Dermis microvascular lymphatic vessel endothelial cell (primary cell): ENCODE measurements at places on chromosomes 7 and 10. TPM values are rescaled to one million over a fixed set of nuclear protein-coding genes. Genes with fewer than 3 reads are reported as not detected.

DNA sequence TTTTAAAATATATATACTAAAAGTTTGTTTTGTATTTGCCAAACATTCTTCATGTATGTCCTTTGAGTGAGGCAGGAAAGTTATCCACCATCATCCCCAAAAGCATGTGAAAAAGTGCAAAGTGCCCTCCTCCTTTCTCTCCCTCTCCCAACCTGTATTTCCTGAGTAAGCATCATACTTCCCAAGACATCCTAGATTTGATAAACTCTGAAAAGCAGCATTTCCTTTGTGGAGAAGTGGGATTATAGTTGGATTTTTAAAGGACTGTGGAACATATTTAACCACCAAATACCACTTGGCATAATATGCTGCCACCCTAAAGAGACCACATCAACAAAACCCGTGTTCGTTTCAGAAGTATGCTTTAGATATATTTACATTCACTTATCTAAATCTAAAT, 36.9 kb downstream of the NET1 start:
- DNase-seq: no peak

GRCh38 chr10:93437086-93437945, 44.8 kb downstream of the MYOF start:
- DNase-seq: peak; percentile 98

The TFR2 gene
- total RNA-seq: 0.13 and 0.26 TPM in 2 replicates

DNA sequence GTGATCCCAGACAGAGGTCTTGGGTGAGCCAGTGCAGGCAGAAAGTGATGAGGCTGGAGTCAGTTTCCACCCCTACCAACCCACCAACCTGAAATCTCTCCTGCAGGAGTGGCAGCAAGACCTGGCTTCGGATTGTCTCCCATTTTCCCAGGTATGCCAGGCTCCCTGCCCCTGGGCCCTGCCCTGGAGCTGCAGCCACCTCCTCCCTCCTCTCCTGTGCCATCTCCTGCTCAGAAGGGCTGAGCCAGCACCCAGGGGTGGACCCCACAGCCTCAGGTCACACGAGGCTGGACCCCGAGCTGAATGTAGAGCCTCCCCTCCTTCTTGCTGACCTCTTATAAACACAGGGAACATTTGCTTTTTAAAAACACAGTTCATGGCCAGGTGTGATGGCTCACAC, 17.0 kb upstream of the LIMK1 start:
- DNase-seq: no peak

DNA sequence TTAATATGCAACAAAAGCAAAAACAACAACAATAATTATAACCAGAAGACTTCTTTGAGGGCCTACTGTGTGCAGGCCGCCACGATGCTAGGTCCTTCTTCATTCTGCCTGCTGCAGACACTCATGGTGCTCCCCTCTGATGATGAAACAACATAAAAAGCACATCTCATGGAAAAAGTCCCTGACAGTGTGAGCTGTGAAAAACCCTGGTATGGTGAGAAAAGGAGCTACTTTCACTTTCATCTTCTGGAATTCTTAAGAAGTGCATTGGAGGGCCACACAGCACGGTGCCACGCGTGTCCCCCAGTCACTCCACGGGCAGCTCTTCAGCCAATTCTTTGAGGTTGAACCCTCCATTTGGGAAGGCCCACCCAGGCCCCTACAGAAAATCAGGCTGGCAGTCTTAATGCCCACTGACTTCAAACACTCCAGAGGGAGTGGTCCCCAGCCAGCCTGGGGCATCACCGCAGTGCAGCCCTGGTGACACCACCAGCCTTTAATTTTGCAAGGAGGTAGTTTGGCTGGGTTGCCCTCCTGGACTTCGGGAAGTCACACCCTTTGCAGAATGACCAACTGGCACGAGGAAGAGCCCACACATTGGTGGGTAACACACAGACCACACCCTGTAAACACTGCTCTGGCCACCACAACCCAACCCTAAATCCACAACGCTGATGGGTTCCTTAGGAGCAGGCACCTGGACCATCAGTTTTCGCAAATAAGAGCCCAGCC, 7.7 kb downstream of the KCNMA1 start:
- no peak for DNase-seq
